Hepatocyte (in vitro differentiated cells): ENCODE measurements at places on chromosomes 4 and X. TPM values are rescaled to one million over a fixed set of nuclear protein-coding genes. Genes with fewer than 3 reads are reported as not detected.

DNA sequence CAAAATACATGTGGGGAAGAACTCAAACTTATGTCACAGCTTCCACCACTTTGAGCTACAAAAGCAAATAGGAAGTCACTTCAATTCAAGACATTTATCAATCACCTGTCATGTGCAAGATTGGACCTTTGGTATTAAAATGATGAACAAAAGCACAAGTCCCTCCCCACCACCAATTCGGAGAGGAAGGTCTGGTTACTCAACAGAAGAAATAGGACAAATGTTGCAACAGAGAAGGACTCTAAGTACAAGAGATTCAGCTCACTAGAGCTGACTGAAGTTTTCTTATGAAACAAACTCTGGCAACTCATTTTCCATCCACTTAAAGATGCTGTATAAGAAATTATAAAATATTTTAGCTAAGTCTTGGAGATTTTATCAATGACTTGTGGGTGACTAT is 16.0 kb upstream of the MMRN1 start:
- no peak for DNase-seq

GRCh38 chr4:66223068-66223703 is 552.9 kb upstream of the EPHA5 start:
- DNase-seq = no peak

DNA sequence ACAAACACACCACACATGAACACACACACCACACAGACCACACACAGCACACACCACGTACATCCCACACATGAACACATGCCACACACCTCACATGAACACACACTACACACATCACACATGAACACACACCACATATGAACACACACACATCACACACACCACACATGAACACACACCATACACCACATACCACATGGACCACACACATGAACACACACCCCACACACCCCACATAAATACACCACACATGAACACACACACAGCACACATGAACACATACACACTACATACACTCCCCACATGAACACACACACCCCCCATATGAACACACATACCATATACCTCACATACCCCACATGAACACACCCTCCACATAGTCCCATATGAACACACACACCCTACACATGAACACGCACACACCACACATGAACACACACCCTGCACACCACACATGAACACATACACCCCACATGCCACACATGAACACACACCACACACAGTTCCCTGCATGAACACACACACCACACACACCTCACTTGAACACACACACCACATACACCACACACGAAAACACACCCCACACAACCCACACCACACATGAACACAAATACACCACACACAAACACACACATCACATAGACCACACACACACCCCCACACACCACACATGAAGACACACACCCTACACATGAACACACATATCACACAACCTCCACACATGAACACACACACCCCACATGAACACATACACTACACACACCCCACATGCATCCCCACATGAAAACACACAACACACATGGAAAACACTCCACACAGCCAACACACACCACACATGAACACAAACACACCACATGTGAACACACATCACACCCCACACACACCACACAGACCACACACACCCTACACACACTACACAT is 18.3 kb downstream of the PNMA6E start:
- DNase-seq = no peak

The HTN3 gene
- polyA plus RNA-seq = not detected in 2 replicates

GRCh38 chr4:14772388-14772787 is 229.9 kb upstream of the CPEB2 start:
- DNase-seq = no peak

DNA sequence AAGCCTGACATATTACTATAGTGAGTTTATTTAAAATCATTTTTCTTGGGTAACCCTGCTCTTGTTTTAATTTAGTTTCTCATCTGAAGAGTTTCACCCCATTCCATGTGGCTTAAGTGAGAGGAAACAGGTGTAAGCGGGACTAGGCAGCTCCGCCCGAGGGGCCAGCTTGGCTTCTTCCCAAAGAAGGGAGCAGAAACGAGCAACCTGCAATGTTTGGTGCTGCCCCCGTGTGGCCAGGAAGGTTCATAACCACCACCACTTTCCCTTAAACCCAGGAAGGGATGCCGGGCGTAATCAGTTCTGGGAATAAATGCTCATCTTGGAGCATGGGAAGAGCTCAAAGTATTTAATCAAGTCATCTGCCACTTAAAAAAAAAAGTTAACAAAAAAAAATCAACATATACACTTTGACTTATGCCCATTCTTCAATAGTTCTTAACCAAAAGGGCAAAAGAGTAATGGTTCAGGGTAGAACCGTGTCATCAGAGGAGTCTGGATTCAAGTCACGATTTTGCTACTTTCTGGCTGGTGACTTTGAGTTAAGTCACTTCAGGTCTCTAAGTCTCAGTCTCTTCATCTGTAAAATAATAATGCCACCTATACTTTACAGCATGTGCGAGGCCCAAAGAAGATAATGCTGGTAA is 147.9 kb downstream of the NSUN7 start:
- DNase-seq = peak; percentile 80

GRCh38 chr4:183284258-183284785 is 35.8 kb downstream of the CLDN22 start:
- DNase-seq = no peak

- peak; percentile 22 for DNase-seq
Measured at GRCh38 chr4:4386296-4386735, 586 bp upstream of the NSG1 start.

The HPSE gene
- 3.8 and 8.0 TPM in 2 replicates for polyA plus RNA-seq

DNA sequence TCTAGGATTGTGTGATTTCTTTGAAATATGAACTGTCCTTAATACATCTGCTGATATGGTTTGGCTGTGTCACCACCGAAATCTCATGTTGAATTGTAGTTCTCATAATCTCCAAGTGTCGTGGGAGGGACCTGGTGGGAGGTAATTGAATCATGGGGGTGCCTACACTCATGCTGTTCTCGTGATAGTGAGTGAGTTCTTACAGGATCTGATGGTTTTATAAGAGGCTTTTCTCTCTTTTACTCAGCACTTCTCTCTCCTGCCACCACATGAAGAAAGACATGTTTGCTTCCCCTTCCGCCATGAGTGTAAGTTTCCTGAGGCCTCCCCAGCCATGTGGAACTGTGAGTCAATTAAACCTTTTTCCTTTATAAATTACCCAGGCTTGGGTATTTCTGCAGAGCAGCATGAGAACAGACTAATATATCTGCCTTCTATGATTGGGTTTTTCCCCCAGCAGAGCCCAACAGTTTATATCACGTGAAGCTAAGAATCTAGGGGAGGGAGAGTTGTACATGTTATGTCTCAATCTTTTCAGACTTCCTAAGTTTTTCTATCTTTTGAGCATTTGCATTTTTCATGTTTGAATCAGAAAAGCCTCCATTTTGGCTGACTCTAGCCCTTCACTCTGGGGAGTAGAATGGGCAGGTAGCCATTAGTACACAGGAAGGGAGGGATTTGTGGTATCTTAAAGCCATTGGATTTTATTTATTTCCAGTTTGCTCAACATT is 58.9 kb downstream of the PLAC1 start:
- DNase-seq = no peak

DNA sequence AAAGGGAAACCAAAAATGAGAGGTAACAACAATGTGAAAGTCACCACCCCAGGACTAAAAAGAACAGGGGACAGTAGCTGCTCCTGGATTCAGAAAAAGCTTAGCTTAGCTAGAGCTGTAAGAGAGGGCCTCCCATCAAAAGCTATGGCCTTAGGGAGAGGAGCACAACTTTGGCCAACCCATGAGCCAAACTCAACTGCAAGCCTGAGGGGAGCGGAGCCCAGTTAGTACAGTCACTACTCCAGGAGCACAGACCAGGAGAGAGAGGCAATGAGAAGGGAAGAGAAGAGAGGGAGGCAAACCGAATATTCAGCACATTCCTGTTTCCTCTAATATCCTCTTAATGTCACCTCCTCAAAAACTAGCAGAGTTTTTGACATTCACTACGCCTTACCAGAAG is 917.1 kb upstream of the INTU start:
- no peak for DNase-seq

DNA sequence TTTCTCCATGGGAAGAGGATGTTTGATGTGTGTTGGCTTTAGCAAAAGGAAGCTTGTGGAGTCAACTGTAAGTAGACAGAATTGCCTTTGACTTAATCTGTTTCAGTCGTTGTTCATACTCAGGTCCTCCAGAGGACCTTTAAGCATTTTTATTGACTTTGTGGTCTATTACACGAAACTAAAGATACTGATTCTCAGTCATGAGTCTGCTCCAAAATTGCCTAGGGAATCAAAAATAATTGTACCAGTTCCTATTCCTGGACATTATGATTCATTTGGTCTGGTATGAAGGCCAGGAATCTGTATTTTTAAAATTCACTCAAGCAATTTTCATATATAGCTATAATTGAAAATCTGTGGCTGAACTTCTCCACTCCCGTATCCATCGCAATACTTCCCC is 38.6 kb downstream of the AR start:
- no peak for DNase-seq

The MND1 gene
- 2.2 and 3.0 TPM in 2 replicates for polyA plus RNA-seq

The CRMP1 gene
- 12.5 TPM in 2 replicates for polyA plus RNA-seq

The FRAS1 gene
- polyA plus RNA-seq = 9.3 and 12.0 TPM in 2 replicates

The DGKQ gene
- polyA plus RNA-seq = 20.7 and 21.1 TPM in 2 replicates

GRCh38 chr4:89324671-89325070 is 17.1 kb upstream of the GPRIN3 start:
- DNase-seq = no peak

- peak; percentile 78 for DNase-seq
Measured at GRCh38 chrX:23902419-23902818, 5.3 kb downstream of the APOO start.

The PLAC1 gene
- polyA plus RNA-seq = 0.93 and 2.7 TPM in 2 replicates

- peak; percentile 87 for DNase-seq
Measured at GRCh38 chr4:169314906-169315305, 44.1 kb upstream of the SH3RF1 start.

DNA sequence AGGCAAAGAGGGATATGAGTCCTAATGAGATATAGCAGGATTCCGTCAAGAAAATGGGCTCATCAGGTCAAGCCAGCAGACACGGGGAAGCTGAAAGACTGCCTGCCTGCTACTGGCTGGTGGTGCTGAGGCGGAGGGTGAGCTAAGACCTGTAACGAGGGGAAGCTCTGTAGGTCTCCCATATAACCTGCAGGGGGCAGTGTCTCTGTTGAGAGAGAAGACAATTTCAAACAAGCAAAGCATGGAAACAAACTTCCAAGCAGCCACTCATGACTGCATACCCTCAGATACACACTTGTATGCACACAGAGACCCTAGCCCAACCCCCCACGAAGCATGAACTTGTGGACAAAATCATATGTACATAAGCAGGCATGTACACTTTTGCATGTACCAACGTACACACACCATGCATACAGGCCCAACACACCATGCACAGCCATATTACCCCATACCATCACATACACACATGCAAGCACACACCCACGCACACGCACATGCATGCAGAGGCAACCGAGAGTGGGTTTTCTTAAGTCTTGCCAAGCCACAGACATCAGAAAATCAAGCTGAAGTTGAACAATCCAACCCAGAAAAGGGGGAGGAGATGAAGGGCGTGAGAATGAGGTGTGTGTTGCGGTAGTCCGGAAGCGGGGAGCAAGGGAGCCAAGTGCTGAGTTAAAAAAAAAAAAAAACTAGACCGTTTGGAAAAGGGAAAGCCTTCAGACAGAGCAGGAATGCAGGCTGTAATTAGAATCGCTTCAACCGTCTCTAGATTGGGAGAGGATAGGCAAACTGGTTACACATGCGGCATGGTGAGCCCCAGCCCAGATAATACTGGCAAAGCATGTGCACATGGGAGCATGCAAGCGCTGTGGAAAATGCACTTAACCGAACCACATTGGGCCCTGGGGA is 71.0 kb downstream of the PJA1 start:
- peak; percentile 74 for DNase-seq

The SLC49A3 gene
- 12.8 and 19.8 TPM in 2 replicates for polyA plus RNA-seq

- no peak for DNase-seq
Measured at GRCh38 chr4:105912633-105913032, 17.4 kb downstream of the NPNT start.

The PLS3 gene
- polyA plus RNA-seq = 244 and 277 TPM in 2 replicates

DNA sequence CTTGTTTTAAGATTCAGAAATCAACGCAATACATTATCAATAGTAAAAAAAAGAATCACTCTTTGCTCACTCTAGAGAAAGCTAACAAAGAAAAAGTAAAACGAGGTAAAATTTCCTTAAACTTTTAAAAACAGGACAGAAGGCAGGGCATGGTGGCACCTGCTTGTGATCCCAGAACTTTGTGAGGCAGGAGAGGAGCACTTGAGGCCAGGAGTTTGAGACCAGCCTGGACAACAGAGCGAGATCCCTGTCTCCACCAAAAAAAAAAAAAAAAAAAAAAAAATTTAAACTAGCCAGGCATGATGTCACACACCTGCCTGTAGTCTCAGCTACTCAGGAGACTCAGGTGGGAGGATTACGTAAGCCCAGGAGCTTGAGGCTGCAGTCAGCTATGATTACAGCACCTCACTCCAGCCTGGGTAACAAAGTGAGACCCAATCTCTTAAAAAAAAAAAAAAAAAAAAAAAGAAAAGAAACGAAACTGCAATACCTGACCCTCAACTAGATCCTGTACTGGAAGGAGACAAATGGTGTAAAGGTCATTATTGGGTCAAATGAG is 3.5 kb downstream of the CCNI start:
- peak; percentile 63 for DNase-seq

The RS1 gene
- not detected in 2 replicates for polyA plus RNA-seq

- DNase-seq = peak; percentile 36
Measured at GRCh38 chr4:48375651-48376304, 34.4 kb downstream of the SLAIN2 start.

The EIF2S3 gene
- polyA plus RNA-seq = 70.4 and 77.1 TPM in 2 replicates

The BEX1 gene
- polyA plus RNA-seq = 72.2 and 78.1 TPM in 2 replicates

The FSTL5 gene
- 0.29 TPM in 1 of 2 replicates, not detected in the other for polyA plus RNA-seq

- no peak for DNase-seq
Measured at GRCh38 chrX:134544135-134544512, 84.2 kb downstream of the HPRT1 start.

DNA sequence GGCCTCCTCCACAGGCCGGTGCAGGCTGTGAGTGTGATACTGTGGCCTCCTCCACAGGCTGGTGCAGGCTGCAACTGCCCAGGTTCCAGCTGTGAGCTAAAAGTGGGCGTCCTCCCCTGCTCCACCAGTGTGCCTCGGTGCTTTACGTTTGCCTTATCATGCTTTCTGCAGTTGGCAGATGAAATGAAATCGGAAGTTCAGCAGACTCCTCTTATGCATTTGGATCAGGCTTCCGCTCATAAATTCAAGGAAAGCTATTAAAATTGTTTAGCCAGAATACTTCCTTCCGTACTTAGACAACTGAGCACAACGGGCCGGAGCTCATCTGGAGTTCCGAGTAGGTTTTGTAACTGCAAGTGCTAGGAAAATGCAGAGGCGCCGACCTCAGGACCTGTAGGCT is 12.0 kb downstream of the CYP4V2 start:
- DNase-seq = peak; percentile 14

- peak; percentile 68 for DNase-seq
Measured at GRCh38 chr4:71126719-71127118, 133.3 kb downstream of the DCK start.

The HS3ST1 gene
- 6.9 and 7.4 TPM in 2 replicates for polyA plus RNA-seq

- no peak for DNase-seq
Measured at GRCh38 chr4:76954489-76954888, 4.9 kb downstream of the SEPTIN11 start.

- no peak for DNase-seq
Measured at GRCh38 chr4:102355748-102356147, 10.5 kb upstream of the SLC39A8 start.

- DNase-seq = no peak
Measured at GRCh38 chr4:78707268-78707667, 68.9 kb upstream of the BMP2K start.

GRCh38 chr4:158347556-158347955 is 137.3 kb downstream of the TMEM144 start:
- DNase-seq = no peak

The STPG2 gene
- 0.94 and 0.98 TPM in 2 replicates for polyA plus RNA-seq
